B cell (primary cell): ENCODE measurements at places on chromosomes 5 and 9. TPM values are rescaled to one million over a fixed set of nuclear protein-coding genes. Genes with fewer than 3 reads are reported as not detected.
A peak's percentile ranks its signal among the peaks of the same experiment; 100 is the strongest.

The SLC34A1 gene
- not detected in 2 replicates for total RNA-seq

The TNFSF8 gene
- 1.6 and 1.9 TPM in 2 replicates for total RNA-seq

The NDUFS4 gene
- 23.7 and 24.0 TPM in 2 replicates for total RNA-seq

The DMGDH gene
- total RNA-seq, result 0.47 and 0.87 TPM in 2 replicates

The C1QTNF3 gene
- 10.6 and 11.9 TPM in 2 replicates for total RNA-seq

The CANX gene
- total RNA-seq, result 179 and 206 TPM in 2 replicates

The LRRTM2 gene
- total RNA-seq, result not detected in 2 replicates

The NUDT12 gene
- total RNA-seq, result 2.6 and 3.5 TPM in 2 replicates

The NANS gene
- total RNA-seq, result 14.9 and 15.3 TPM in 2 replicates

The SOHLH1 gene
- not detected in 2 replicates for total RNA-seq

- no peaks in the 10 kb centered on the region for H3K4me1 ChIP-seq
- no peak overlapping the region for H3K4me3 ChIP-seq
- H3K36me3 ChIP-seq, result no peaks in the 10 kb centered on the region
- H3K27me3 ChIP-seq, result no peaks in the 10 kb centered on the region
Measured at GRCh38 chr5:80620211-80620610, 34.2 kb upstream of the MSH3 start.

GRCh38 chr9:104882086-104882485 is 45.9 kb downstream of the ABCA1 start:
- H3K27ac ChIP-seq, result no peak overlapping the region
- H3K27me3 ChIP-seq, result no peaks in the 10 kb centered on the region
- DNase-seq, result no peak
- peaks cover under 1% of the 10 kb centered on the region for H3K36me3 ChIP-seq
- H3K4me1 ChIP-seq, result no peaks in the 10 kb centered on the region

DNA sequence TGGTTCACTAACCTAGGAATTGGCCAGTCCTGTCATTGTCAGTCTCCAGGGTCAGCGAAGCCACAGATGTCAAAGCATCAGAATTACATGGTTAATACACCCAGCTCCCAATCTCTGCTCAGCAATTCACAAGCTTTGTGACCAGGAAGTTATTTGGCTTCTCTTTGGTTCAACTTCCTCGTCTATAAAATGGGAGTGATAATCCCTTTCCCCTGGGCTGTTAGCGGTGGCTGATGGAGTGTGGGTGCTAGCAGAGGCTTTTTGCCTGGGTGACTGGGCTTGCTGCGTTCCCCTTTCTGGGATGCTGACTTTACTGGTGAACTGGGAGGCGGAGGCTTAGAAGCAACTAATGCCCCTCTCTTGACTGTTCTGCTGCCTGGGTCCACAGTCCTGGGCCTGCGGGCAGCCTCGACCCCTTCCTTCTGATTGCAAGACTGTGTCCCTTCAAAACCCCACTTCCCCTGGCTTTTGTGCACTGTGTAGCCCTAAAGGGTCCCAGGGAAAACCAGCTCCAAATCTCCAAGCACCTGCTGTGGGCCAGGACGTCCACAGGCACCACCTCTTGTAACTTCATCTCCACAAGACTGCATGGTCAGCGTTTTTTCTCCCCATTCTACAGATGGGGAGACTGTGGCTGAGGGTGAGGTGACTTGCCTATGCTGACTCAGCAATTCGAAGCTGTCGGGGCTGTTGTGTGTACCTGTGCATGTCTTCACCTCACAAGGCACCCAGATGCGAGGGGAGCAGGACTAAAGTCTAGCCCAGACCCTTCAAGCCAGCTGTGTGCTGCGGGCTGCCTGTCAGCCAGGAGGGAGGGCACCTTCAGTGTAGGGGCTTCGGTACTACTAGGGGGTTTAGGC is 45.2 kb upstream of the NEURL1B start:
- no peak overlapping the region for H3K27ac ChIP-seq
- no peaks in the 10 kb centered on the region for H3K27me3 ChIP-seq
- H3K4me3 ChIP-seq, result no peak overlapping the region
- H3K4me1 ChIP-seq, result no peaks in the 10 kb centered on the region

DNA sequence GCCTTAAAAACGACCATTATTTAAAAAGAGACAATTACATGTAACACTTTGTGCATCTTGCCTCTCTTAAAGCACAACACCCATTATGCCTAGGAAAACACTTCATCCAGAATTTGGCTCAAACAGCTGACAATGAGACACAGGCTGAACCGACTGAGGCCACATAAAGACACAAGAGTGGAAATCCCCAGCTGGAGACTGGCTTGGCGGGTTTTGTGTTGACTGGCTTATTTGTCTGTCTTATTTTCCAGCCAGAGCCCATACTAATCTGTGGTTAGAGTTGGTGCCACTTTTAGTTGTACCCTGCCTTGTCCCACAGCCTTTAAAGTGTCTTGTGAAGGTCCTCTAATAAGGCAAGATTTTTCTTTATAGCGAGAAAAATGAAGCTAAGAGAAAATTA is 21.2 kb downstream of the TRIM14 start:
- H3K27me3 ChIP-seq, result no peaks in the 10 kb centered on the region
- peaks cover 47% of the 10 kb centered on the region for H3K4me1 ChIP-seq
- H3K27ac ChIP-seq, result no peak overlapping the region
- no peak overlapping the region for H3K4me3 ChIP-seq

DNA sequence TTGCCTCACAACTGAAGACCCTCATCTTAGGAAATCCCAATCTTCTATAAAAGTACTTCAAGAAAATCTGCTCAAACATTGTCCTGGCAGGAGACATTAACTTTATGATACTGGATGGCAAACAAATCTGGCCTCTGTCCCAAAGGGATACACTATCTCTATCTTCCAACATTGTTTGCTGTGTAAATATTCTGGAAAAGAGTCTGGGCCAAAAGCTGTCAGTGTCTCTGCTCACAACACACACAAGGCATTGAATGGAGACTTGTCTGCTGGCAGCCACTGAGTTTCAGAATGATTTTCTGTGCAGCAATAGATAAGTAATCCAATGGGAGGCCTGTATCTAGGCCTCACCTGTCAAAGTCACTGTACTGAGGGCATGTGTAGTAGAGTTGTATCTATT is 471.1 kb downstream of the DMAC1 start:
- no peaks in the 10 kb centered on the region for H3K27me3 ChIP-seq
- no peaks in the 10 kb centered on the region for H3K4me1 ChIP-seq
- no peaks in the 10 kb centered on the region for H3K36me3 ChIP-seq
- no peak overlapping the region for H3K27ac ChIP-seq
- no peak overlapping the region for H3K4me3 ChIP-seq
- DNase-seq, result no peak

- H3K4me3 ChIP-seq, result no peak overlapping the region
- DNase-seq, result peak; percentile 14
- no peaks in the 10 kb centered on the region for H3K27me3 ChIP-seq
- no peak overlapping the region for H3K27ac ChIP-seq
- H3K4me1 ChIP-seq, result peaks cover 11% of the 10 kb centered on the region
Measured at GRCh38 chr5:35869685-35870277, 13.1 kb downstream of the IL7R start.

- no peaks in the 10 kb centered on the region for H3K36me3 ChIP-seq
- peaks cover 7% of the 10 kb centered on the region for H3K4me1 ChIP-seq
- H3K4me3 ChIP-seq, result no peak overlapping the region
- no peak overlapping the region for H3K27ac ChIP-seq
Measured at GRCh38 chr5:172714491-172715420, 56.2 kb downstream of the DUSP1 start.

DNA sequence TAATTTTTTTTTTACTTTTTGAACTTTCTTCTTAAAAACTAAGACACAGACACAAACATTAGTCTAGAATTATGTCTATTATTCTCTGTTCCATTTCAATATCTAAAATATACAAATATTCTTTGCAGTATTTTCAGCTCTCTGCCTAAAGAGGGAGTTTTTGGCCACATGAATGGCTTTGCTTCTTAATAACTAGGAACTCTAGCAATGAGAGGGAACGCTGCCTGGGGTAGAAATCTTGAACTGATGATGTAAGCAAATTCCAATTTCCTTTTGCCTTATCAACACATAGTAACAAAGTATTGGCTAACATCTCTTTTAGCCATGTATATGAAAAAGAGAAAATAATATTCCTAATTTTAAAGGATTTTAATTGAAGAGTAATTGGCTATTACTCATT is 51.9 kb downstream of the SLC25A46 start:
- no peak overlapping the region for H3K27ac ChIP-seq
- no peak for DNase-seq
- H3K4me1 ChIP-seq, result no peaks in the 10 kb centered on the region
- H3K27me3 ChIP-seq, result no peaks in the 10 kb centered on the region

GRCh38 chr5:150313921-150314716 is 11.4 kb upstream of the ARSI start:
- H3K4me3 ChIP-seq, result no peak overlapping the region
- no peaks in the 10 kb centered on the region for H3K4me1 ChIP-seq
- H3K27me3 ChIP-seq, result no peaks in the 10 kb centered on the region
- no peaks in the 10 kb centered on the region for H3K36me3 ChIP-seq
- DNase-seq, result no peak

- no peaks in the 10 kb centered on the region for H3K4me1 ChIP-seq
- H3K36me3 ChIP-seq, result peaks cover 99% of the 10 kb centered on the region
- no peaks in the 10 kb centered on the region for H3K27me3 ChIP-seq
- no peak overlapping the region for H3K27ac ChIP-seq
- no peak overlapping the region for H3K4me3 ChIP-seq
Measured at GRCh38 chr5:151038412-151038745, 18.0 kb downstream of the GPX3 start.

GRCh38 chr5:135345956-135346731 is 52.9 kb downstream of the MACROH2A1 start:
- DNase-seq, result peak; percentile 40
- no peaks in the 10 kb centered on the region for H3K36me3 ChIP-seq
- H3K27me3 ChIP-seq, result no peaks in the 10 kb centered on the region
- H3K4me3 ChIP-seq, result no peak overlapping the region
- peak overlapping the region; percentile 24 for H3K27ac ChIP-seq

DNA sequence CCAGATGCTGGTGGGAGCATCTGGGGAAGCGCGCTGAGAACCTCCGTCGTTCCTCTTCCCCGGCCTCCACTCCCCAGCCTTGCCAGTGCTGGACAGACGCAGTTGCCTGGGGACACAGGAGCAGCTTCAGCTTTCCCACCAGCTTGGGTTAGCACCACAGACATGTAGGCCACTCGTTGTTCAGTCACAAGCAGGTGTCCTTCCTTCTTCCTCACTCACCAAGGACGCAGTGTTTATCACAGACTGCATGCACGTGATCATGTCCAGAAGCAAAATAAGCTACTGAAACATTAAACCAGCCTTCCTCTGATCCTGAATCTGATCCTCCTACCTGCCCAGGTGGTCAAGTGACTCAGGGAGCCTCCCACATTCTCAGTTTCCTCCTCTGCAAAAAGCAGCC is 232.9 kb downstream of the SYK start:
- DNase-seq, result no peak
- H3K27ac ChIP-seq, result no peak overlapping the region
- H3K27me3 ChIP-seq, result peaks cover 16% of the 10 kb centered on the region
- H3K4me3 ChIP-seq, result no peak overlapping the region
- peaks cover 16% of the 10 kb centered on the region for H3K4me1 ChIP-seq

DNA sequence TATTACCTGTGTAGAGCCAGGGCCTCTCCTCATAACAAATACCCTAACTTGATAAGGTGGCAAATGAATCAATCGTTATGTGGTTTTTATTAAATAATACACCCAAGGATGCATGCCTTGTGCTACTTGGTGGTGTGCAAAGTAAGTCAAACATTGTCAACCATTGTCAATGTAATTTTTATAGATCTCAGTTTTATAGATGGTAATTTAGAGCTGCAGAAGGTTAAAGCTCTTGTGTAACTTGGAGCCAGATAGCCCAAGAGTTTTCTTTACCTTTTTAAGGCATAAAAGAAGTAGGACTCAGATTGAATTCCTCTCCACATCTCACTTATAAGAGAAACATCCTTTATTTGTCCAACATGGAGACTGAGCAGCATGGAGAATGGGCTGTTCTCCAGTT is 304.7 kb downstream of the NTRK2 start:
- H3K4me1 ChIP-seq, result no peaks in the 10 kb centered on the region
- H3K4me3 ChIP-seq, result no peak overlapping the region
- H3K27ac ChIP-seq, result no peak overlapping the region
- no peaks in the 10 kb centered on the region for H3K27me3 ChIP-seq
- DNase-seq, result no peak

DNA sequence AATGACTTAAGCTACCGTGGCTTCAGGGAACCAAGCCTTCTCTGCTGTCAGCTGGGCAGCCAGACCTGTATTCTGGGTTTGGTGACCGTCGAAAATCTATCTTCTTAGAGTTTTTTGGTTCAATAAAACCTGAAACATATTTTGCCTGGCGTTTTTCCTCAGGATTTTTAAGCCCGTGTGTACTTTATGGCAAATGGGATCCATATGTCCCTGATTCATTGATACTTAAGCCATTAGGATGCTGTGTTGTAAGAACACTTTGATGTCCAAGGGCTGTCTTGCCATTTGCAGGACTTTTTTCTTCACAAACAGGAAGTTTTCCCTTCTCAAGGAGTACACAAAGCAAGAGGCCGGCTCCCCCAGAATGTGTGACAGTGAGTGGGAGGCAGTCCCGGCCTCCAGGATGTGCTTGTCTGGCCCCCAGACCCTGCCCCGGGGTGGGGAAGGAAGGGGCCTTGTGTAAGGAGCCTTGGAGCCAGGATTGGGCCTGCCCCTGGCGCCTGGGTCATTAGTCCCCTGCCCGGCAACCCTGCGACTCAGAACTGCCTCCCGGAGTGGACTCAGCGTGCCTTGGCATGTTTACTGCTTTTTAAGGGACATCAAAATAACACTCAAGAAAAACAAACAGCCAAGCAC is 83.4 kb upstream of the SMIM23 start:
- H3K27ac ChIP-seq, result no peak overlapping the region
- no peak overlapping the region for H3K4me3 ChIP-seq
- no peaks in the 10 kb centered on the region for H3K36me3 ChIP-seq
- H3K27me3 ChIP-seq, result no peaks in the 10 kb centered on the region

DNA sequence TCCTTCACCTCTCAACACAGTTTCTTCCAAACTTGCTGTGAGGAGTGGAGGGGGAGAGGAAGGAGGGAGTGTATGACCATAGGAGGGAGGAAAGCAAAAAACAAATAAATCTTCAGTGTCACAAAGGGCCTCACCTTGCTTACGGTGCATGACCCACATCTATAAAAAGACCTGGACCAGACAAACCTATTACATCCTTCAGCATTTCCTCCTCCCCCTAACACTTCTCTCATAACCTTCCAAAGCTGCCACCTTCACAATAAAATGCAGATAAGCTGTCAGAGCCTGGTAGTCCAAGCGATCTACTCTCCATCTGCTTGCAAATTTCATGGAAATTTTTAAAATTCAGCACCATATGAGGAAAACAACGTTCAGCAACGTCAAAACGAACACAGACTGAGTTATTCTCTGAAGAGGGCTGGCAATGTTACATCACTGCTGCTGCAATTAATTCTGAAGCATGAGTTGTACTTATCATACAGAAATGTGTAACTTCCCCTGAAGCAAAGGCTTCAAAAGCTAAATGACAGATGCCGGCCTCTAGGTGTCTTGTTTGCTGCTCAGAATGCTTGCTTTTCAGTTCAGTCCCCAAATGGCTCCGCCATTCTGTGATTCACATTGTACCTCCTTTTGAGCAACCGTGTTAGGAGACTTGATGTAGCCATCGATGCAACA is 62.9 kb downstream of the EFNA5 start:
- H3K27ac ChIP-seq, result no peak overlapping the region
- no peaks in the 10 kb centered on the region for H3K36me3 ChIP-seq
- no peaks in the 10 kb centered on the region for H3K4me1 ChIP-seq
- no peak for DNase-seq
- no peaks in the 10 kb centered on the region for H3K27me3 ChIP-seq
- H3K4me3 ChIP-seq, result no peak overlapping the region

- no peak for DNase-seq
- peaks cover 2% of the 10 kb centered on the region for H3K36me3 ChIP-seq
- no peak overlapping the region for H3K4me3 ChIP-seq
- no peak overlapping the region for H3K27ac ChIP-seq
Measured at GRCh38 chr9:37574241-37574721, 1.9 kb downstream of the FBXO10 start.
